ENCODE measurements at places on chromosomes 5 and 9.

DNA sequence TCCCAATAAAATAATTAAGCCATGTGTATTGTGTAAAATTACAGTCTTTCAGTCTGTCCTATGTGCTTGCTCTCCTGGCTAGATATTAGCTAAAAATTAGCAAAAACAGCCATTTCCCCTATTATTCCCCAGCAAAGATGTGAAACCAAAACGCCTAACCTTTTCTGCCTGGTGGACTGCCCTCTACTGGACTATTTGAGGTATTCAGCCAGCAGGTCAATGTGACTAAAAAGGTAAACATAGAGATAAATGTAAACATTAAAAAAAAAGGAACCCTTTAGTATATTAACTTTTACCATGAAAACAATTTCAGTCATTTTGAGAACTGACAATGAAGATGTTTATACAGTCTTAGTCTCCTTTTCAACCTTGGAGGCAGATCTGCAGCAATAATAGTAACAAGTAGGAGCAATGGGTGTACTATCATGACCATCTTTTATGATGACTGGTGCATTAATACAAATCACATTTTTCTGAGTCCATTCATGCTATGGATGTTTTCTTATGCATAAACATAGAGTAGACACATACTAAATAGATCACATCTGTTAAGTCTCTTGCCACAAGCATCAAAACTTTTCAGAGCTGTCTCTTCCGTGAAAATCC lies 10.1 kb downstream of the ATG12 start:
- no peak for DNase-seq

DNA sequence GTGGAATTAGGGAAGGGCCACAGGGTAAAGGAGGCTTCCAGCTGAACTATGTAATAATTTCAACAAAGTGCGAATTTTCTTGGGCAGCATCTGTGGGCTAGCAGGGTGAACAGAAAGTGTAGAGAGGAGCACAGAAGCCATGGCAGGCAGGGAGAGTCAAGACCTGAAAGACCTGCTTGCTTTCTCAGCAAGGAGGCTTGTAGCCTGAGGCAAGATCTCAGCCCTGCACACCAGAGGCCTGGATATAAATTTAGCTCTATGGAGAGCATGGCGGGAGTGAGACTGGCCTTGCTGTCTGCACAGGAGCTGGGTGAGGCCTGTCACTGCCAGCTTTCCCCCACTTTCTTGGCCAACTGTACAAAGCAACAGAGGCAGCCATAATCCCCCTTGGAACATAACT lies 32.1 kb upstream of the SH3TC2 start:
- DNase-seq = no peak

- no peak for DNase-seq
Observed at GRCh38 chr5:7261049-7261448, 134.9 kb upstream of the ADCY2 start.

DNA sequence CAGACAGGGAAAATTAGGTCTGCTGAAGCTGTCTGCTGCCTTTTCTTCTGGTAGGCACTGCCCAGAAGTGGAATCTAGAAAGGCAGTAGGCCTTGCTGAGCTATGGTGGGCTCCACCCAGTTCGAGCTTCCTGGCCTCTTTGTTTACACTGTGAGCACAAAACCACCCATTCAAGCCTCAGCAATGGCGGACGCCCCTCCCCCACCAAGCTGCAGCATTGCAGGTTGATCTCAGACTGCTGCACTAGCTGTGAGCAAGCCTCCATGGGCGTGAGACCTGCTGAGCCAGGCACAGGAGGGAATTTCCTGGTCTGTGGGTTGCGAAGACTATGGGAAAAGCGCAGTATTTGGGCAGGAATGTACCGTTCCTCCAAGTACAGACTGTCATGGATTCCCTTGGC lies 18.5 kb downstream of the AGTPBP1 start:
- no peak for DNase-seq

DNA sequence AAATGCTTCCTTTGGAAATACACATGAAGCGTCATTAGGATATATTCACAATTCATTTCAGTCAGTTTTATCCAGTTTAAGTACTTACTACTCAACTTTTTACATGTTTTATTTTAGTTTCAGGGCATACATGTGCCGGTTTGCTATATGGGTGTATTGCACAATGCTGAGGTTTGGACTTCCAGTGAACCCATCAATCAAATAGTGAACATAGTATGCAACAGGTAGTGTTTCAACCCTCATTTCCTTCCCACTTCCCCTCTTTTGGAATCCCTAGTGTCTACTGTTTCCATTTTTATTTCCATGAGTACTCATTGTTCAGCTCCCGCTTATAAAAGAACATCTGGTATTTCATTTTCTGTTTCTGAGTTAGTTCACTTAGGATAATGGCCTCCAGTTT lies 74.7 kb downstream of the TMEM161B start:
- no peak for DNase-seq

GRCh38 chr5:88734191-88734640 lies 148.8 kb downstream of the MEF2C start:
- DNase-seq = no peak

DNA sequence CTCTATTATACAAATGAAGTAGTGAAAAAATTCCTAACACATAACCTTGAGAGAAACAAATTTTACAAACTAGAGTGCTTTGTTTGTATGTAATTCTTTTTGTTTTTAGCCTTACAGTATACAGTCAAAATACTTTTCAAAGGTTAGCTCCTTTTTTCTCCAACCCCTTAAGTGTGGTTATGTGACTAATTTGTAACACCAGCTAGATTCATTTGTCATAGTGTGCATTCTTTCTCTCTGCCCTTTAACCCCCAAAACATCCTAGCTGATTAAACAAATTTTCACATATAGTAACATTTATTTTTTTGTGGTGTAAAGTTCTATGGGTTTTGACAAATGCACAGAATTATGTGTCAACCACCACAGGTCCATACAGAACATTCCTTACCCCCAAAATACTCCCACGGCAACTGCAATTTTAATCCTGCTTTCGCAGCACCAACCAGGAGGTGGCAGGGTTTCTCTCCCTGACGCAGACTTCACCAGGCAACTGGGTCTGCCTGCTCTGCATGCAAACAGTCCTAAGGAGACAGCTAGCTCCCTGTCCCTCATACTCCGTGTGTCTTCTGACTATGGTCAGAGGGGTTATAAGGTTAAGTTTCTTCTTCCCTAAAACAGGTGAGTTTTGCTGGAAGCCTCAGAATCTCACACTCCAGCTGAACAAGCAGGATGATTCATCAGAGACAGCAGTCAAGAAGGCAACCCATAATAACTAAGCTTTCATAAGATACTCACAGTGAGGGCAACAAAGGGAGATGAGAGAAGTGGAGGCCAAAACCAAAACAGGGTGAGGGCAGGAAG lies 44.5 kb upstream of the NR5A1 start:
- no peak for DNase-seq

DNA sequence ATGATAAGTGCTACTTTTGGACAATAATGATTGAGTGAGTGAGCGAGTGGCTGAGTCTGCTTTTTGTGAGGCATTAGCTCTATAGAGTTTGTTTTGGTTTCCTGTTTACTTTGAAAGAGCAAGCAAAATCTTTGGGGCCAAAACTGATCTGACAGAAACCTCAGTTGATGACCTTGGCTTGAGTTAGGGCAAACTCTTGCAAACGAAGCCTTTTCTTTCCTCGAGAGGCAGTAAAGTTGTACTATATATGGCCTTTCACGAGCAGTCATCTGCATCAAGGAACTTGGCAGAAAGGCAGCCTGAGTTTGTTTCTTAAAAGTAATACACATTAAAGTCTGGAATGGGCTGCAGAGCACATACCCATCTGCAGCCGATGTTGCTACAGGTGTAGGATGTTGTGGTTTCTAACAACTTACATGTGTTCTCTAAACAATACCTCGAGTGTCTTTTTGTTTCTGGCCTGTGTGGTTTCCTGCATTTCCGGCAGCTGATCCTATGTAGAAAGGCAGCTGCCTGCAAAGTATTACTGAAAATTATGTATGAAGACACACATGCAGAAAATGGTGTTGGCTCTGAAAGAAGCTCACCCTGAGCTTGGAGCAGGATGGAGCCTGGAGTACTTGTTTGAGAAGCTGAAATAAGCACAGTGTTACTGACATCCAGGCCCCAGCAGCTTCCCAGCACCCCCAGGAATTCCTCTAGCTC lies 60.8 kb downstream of the FOXD1 start:
- no peak for DNase-seq

DNA sequence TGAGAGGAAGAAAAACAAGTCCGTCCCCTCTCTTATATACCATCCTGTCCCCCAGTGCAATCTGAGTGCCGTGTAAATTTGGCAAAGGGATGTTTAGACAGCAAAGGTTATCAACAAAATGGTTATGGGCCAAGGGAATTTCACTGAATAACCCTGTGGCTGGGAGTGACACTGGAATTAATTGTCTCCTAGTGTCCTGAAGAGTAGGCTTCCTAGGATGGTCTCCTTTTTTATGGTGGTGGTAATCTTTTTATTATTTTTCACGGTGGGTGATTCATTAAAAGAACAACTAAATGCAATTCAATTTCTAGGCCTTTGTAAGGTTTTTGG lies 244.2 kb downstream of the PIK3R1 start:
- no peak for DNase-seq

DNA sequence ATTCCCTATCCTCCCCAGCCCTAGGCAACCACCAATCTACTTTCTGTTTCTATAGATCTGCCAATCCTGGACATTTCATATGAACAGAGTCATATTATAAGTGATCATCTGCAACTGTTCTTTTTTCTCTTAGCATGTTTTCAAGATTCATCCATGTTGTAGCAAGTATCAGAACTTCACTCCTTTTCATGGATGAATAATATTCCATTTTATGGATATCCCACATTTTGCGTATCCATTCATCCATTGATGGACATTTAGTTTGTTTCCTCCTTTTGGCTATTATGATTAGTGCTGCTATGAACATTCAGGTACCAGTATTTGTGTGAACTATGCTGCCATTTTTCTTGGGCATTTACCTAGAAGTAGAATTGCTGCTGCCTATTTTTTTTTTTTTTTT lies 51.3 kb upstream of the HAND1 start:
- DNase-seq = no peak

GRCh38 chr5:103513701-103514100 lies 48.9 kb downstream of the NUDT12 start:
- DNase-seq = no peak

DNA sequence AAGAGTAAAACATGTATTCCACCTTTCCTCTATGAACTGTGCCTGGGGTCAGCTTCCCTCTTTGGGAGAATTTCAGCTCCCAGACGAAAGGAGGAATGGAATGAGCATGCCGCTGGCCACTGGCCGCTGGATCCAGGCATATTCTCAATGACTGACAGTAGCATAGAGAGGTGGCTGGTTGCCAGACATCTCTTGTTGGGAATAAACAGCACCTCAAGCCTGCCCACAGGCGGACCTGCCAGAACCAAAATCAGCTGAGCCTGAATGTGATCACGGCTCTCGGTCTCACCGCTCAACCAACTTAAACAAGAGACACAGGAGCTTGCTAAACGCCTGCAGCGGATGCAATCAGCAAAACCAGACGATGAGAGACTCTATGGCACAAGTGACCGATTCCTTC lies 20.6 kb downstream of the TBC1D9B start:
- DNase-seq = no peak

- no peak for DNase-seq
Observed at GRCh38 chr5:95631255-95631958, 11.5 kb downstream of the GPR150 start.

GRCh38 chr5:74257060-74257527 lies 383.4 kb downstream of the ENC1 start:
- no peak for DNase-seq

GRCh38 chr9:98173181-98173580 lies 19.3 kb downstream of the CORO2A start:
- DNase-seq = no peak

DNA sequence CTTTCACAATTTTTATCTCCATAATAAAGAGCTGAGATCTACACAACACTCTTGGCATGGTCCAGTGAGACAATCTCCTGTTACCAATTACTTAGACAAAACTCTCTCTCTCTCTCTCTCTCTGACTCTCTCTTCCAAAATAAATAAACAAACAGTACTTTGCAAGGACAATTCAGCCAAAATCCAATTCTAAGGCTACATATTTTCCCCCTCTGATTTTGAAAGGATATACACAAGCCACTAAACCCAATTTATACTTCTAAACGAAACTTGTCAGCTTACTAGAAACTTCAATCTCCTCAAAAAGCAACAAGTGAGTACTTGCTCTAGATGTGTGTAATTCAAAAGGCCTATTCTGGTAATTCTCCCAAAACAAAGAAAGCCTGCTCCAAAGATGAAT lies 26.3 kb upstream of the TNPO1 start:
- DNase-seq = no peak

- no peak for DNase-seq
Observed at GRCh38 chr5:16051246-16051755, 128.3 kb downstream of the MARCHF11 start.

DNA sequence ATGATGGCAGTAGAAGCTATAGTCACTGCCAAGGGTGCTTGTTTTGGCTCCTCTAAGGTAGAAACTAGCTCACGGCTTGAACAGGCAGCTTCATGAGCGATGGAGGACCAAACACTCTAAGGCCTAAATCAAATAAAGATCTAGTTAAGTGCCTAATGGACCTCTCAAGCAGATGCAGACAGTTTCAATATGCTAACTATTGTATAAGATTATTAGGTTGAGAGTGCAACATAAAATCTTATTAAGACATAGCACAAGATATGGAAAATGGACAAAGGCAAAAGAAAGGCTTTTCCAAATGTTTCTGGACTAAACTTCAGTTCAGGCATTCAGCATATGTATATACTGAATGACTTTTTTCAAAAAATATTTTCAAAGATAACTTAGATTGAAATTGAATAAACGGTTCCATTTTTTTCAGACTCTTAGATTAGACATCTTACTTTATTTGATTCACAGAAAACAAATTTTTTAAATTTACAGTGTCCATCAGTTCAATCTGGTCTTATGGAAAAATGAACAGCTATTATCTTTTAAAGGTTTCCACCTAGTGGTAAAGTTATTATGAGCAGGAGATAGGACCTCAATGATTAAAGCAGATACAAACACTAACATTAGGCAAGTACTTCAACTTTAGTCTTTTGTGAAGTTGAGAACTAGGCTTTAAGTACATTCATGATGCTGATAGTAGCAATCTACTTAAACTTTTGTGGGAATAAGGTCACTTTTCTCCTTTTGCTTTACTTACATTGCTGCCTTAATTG lies 1167.7 kb downstream of the MAT2B start:
- no peak for DNase-seq

- DNase-seq = no peak
Observed at GRCh38 chr5:156513123-156513815, 186.3 kb downstream of the SGCD start.

- no peak for DNase-seq
Observed at GRCh38 chr9:99505936-99506335, 283.9 kb downstream of the SEC61B start.

DNA sequence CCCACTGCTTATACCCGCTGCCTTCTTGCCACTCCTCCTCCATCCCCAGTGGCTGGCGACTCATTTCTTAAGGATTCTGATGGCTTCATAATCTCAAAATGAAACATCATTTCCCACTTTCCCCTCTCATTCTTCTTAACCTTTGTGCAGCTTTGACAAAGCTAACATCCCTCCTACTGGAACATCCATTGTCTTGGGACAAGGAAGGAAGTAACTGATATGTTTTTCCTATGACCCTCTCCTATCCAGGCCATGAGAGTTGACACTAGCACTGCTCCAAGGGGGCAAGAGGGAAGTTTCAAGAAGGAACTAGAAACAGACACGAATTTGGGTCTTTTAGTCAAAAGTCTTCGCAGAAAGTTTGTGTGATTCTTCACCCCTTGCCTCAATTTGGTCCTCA lies 71.7 kb upstream of the SNX2 start:
- DNase-seq = no peak

- no peak for DNase-seq
Observed at GRCh38 chr5:123696921-123697341, 185.0 kb downstream of the CSNK1G3 start.

GRCh38 chr9:76573905-76574760 lies 115.2 kb downstream of the GCNT1 start:
- no peak for DNase-seq

Measured in stimulated activated CD8-positive, alpha-beta memory T cell treated with anti-CD3 and anti-CD28 coated beads, Interleukin-15, amount 100 ng/mL, for 4 hours (primary cell).